ENCODE measurements at places on chromosomes 2 and 18. TPM values are rescaled to one million over a fixed set of nuclear protein-coding genes. Genes with fewer than 3 reads are reported as not detected.

DNA sequence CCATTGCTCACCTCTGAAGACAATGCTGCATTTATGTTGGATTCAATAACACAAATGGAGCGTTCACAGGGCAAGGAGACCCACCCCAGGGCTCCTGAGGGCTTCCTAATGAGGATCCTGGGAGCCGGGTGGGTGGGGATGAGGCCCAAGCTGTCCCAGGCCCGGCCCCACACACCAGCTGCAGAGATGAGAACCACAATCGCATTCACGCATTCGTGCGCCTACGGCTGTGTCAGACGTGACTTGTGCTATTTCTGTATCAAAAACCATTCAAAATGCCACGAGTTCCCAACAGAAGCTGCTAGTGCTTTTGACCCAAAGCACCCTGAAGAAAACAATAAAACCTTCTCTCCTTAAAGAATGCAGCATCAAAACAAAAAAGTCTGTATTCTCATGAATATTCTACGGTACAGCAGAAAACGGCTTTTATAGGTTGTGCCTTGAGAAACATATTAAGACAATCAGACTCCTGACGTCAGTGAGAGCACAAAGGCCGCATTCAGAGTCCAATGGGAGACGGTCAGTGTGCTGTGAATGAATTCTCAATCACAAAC, 205.4 kb downstream of the HDAC4 start:
- DNase-seq, result no peak

- peak; percentile 33 for DNase-seq
Observed at GRCh38 chr2:201362396-201362795, 5.3 kb upstream of the FLACC1 start.

- no peak for DNase-seq
Observed at GRCh38 chr18:47585136-47585535, 333.7 kb upstream of the SKOR2 start.

DNA sequence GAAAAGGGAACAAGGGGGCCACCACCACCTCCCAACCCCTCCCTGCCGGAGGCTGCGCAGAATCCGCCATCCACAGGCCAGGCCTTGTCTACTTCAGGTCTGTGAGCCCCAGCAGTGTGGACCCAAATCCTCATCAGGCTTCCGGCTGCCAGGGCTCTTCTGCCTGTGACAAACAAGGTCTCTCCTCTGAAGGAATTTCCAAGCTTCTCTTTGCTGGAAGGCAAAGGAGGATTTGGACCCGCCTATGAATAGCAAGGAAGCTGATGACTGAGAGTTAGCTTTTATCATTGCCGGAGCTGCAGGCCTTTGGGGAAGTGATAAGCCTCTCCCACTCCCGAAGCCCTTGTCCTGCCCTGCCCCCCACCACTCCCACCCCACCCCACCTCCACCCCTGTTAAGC, 93.7 kb upstream of the SH3BP4 start:
- no peak for DNase-seq

Gene EGR4
- not detected for total RNA-seq

- no peak for DNase-seq
Observed at GRCh38 chr2:206079699-206080465, 6.1 kb downstream of the INO80D start.

Measured in GM23248 (cell line).